Thoracic aorta (tissue), 2 donors: ENCODE measurements at places on chromosomes 2 and 18.

- no peak for DNase-seq
Measured at GRCh38 chr2:236548179-236548921, 21.3 kb upstream of the ACKR3 start.

DNA sequence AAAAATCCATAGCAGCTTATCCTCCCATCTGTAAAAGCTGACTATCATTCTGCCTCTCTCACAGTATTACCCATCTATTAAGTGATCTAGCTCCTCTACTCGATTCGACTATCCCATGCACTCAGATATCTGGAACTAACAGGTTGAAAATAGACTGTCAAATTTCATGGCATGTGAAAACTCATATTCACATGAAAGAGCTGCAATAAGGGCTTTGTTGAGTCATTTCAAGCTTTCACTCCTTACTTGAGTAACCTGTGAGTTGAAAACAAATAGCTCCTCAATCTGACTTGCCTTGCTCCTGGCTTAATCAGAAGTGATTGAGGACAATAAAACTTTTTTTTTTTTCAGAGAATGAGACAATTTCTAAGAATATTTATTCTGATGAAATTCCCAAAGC is 192.4 kb upstream of the ERBB4 start:
- no peak for DNase-seq

DNA sequence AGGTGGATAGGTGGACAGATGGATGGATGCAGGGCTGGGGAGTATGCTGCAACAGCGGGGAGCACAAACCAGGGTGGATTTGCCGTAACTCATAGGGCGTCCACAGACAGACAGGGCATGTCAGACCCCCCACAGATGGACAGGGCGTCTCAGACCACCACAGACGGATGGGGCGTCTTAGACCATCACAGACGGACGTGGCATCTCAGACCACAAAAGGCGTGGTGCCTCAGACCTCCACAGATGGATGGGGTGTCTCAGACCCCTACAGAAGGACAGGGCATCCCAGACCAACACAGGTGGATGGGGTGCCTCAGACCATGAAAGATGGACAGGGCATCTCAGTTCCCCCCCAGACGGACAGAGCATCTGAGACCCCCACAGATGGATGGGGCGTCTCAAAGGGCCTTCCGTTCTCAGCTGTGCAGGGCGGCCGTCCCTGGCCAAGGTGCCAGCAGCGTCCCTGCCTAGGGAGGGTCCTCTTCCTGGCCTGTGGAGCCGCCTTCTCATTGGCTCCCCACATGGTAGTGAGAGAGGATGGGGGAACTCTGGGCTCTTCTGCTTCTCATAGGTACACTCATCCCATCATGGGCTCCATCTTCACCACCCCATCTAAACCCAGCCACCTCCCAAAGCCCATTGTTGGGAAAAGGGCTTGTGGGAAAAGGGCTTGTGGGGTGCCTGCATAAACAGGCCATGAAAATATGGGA is 2.1 kb downstream of the ANKMY1 start:
- no peak for DNase-seq

DNA sequence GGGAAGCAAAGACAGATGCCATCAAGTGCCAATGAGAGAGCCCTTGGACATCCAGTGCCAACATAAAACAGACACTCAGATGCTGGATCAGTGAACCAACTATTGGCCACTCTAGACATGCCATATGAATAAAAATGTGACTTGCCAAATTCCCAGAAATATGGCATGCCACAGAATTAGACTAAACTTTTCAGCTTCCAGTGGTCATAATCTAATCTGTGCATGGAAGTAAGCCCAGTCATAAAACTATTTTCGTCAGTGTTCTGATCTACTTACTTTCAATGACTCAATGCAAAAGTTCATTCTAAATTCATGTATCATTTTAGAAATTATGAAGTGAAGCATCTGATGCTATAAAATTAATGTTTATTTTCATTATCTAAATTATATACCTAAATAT is 1506.2 kb upstream of the NXPH2 start:
- DNase-seq = no peak

DNA sequence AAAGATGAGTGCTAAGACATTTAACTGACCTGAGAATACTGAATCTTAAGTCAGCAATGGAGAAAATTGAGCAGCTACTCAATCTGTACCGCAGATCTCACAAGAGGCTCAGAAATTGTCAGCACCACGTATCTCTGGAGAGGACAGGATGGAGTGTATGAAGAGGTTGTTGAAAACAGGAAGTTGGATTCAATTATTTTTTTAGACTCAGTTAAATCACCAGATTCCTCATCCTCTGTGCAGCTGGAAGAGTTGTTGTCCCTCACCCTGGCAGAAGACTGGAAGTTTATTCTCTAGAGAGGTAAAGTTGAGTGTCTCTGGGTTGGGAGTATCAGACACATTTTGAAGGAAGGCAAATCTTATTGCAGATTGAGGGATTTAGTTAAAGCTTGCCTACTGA is 114.9 kb upstream of the NT5C1B start:
- no peak for DNase-seq

GRCh38 chr2:95578539-95578938 is 13.3 kb upstream of the TRIM43 start:
- DNase-seq = no peak

GRCh38 chr18:62170857-62171256 is 16.0 kb downstream of the PIGN start:
- DNase-seq = no peak

DNA sequence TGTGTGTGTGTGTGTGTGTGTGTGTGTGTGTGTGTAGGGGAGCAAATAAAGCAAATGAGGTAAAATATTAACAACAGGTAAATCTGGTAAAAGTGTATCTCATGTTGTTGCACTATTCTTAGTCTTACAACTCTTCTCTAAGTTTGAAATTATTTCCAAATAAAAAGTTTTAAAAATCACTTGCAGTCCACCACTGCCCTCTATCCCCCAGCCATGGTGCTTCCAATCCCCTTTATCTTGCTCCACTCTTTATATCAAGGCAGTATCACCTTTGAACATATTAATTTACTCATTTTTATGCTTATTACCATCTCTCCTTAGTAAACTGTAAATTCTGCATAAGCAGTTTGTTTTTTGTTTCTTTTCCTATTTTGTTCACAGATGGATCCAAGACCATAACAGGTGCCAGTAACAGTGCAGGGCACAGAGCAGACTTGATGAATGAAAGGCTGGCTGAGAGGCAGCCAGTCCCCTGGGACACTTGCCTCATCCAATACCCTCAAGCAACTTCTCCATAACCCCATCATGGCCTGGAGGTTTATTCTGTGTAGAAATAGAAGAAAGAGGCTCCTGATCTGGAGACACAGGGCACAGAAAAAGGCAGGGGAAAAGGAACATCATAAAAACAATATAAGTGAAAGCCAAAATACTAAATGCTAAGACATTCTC is 67.6 kb downstream of the LDAH start:
- DNase-seq = no peak
